ENCODE measurements at places on chromosomes 16 and 17.

DNA sequence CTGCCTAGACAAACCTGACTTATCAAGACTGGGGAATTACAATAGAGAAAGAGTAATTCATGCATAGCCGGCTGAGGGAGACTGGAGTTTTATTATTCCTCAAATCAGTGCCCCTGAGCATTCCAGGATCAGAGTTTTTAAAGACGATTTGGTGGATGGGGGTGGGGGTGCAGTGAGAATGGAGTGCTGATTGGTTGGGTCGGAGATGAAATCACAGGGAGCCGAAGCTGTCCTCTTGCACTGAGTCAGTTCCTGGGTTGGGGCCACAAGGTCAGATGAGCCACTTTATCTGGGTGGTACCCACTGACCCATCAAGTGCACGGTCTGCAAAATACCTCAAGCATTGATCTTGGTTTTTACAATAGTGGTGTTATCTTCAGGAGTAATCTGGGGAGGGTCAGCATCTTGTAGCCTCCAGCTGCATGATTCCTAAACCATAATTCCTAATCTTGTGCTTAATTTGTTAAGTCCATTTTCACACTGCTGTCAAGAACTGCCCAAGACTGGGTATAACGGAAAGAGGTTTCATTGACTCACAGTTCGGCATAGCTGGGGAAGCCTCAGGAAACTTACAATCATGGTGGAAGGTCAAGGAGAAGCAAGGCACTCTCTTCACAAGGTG lies 69.6 kb downstream of the MARF1 start:
- DNase-seq: no peak

DNA sequence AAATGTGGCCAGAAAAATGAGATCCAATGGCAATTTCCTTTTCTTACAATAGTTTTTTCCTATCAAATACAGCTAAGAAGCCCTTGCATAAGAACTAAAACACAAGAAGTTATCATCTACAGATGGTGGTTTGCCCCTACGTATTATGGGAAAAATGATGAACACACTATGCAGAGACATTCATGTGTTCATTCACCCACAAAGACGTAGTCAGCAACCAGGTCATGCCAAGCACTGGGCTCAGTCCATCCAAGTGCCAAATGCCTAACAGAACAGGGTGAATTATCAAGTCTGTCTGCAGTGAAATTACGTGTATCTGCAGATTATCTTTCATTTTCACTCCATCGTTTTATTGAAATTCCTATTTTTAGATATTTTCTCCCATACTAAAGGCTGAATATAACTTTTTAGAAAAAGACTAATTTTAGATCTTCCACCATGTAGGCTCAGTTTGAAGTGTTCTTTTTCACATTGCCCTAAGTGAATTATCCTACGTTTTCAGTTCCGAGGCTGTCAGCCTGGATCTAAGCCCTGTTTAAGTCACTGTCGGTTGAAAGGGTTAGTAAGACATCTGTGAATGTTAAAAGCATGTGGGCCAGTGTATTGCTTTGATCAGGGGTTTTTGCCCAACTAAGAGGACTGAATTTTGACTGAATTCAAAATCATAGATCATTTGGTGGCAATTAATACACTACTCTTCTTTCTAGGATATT lies 78.1 kb upstream of the DHX40 start:
- DNase-seq: no peak

GRCh38 chr17:48528936-48529682 lies 1.7 kb downstream of the HOXB1 start:
- DNase-seq: no peak

GRCh38 chr17:3798273-3799180 lies 2.5 kb downstream of the ITGAE start:
- no peak for DNase-seq

DNA sequence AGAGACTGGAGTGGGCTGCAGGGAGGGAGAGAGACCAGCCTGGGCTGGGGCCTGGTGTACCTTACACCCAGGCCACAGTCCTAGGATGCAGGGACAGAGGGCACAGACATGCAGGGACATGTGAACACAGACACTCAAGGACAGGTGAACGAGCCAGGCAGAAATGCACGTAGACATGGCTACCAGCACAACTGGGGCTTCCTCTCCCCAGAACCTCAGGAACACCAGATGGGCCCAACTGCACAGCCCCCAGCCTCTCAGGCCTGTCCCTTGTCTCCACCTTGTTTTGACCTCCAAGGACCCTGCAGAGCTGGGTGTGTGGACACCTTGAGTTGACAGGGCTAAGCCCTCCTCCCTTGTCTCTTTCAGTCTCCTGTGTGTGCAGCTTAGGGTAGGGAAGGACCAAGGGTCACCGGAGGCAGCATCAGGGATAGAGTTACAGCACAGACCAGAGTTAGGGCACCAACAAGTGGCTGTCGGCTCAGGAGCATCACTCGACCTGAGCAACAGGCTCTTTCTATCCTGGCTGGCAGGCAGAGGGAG lies 9.2 kb downstream of the SEZ6 start:
- DNase-seq: no peak

DNA sequence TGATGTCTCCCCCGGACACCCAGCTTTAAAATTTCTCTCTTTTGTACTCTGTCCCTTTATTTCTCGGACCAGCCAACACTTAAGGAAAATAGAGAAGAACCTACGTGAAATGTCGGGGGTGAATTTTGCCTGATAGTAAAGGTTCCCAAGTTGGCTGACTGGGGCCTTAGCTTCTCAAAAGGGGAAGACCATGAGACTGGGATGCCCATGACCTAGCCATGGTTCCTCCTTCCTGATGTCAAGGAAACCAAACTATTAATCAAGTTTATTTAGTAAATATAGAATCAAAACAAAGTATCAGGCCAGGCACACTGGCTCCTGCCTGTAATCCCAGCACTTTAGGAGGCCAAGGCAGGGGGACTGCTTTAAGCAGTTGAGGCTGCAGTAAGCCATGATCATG lies 2.4 kb upstream of the EIF1 start:
- DNase-seq: no peak

DNA sequence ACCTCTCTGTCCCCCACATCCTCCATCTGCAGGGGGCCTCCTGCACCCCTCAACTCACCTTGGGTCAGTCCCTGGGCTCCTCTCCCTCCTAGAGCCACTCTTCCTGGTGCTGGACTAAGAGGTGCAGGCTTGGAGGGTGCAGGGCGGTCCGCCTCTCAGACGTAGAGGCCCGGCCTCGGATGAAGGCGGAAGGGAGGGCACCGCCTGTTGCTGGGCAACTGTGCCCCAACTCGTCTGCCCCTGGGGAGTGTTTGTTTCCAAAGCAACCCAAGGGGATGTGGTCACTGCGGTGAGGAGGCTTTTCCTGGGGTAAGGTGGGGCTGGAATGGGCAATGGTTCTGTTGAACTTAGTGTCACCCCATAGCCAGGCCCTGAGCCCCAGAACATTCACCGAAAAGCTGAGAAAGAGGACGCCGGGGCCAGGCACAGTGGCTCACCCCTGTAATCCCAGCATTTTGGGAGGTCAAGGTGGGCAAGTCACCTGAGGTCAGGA lies at the start of gene C16orf54:
Gene C16orf54, minus strand, starts transcription at position 138 of the 493 bp plus-strand sequence. CDS start 1,039 bp downstream, outside the sequence.
- DNase-seq: no peak

DNA sequence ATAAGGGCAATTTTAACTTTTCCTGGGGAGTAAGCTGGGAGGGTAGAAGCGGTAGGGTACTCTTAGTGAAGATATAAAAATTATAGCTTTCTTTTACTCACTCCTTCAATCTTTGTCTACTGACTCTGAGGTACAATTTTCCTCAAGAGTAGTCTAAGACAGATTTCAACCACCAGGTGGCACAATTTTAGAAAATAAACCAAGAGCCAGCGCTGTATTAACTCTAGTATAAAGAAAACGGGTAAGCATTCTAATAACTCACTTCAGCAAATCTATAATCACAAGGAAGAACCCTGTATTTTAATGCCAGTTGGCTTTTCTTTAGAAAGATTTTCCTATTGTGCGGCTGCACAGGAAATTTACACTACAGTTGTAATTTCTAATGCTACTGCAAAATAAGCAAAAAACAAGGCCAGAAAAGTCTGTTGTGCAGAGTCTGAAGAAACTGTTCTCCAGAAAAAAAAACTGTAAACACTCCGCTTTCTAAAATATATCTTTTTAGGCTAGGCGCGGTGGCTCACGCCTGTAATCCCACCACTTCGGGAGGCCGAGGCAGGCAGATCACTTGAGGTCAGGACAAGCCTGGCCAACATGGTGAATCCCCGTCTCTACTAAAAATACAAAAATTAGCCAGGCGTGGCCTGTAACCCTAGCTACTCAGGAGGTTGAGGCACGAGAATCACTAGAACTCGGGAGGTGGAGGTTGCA lies 1.9 kb downstream of the CMC2 start:
- no peak for DNase-seq

DNA sequence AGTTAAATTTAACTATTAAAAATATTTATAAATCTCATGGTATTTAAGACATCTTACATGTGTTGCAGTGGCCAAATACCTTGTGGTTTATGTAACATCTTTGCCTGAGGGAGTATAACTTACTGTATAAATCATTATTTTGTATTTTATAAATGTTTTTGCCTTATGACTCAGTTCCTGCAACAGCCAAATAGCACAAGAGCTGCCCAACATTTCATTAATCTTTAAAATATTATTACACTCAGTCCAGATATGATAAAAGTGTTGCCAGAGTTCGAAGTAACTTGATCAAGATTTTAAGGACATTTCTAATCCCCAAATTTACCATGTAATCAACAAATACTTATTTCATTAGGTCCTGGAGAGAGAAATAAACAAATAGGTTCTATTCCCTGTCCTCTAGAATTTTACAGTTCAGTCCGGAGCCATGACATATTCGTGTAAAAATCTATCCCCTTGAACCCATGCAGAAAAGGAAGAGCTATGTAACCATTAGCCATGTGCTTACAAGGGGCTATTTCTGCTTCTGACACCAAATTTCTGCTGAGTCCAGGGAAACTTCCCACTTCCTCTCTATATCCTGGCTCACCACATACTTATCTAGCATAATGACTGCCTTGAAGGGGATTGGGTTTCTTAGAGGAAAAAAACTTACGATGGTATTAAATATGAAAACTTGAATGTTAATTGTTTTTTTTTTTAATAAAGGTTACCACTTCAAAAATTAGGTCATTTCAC lies 44.0 kb downstream of the IRX6 start:
- peak; percentile 73 for DNase-seq

DNA sequence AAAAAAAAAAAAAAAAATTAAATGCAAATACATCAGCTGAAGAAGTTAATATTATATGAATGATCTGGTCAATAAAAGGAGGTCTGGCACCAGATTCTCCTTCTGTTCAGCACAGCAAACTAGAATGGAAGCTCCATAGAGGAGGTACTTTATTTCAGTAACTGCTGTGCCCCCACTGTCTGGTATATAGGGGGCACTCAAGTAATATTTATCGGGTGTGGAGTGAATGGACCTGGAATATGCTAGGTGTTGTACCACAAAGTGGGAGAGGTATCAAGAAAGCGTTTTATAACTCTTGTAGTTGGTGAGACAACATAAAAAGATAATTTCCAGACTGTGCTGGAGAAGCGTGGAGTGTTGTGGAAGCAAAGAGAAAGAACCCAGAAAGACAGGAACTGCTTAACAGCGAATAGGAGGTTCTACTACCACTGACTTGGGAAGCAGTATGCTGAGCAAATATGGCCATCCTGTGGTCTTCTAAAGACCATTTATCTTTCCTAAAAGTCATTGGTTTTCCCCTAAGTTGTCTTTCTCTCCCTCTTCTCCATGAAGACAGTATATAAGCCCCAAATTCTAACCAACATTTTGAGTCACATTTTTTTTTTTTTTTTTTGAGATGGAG lies 12.2 kb upstream of the PRKCA start:
- DNase-seq: no peak

All from BJ (cell line).